NCI-H2107 (cell line): ENCODE measurements at places on chromosomes 7 and 10.

DNA sequence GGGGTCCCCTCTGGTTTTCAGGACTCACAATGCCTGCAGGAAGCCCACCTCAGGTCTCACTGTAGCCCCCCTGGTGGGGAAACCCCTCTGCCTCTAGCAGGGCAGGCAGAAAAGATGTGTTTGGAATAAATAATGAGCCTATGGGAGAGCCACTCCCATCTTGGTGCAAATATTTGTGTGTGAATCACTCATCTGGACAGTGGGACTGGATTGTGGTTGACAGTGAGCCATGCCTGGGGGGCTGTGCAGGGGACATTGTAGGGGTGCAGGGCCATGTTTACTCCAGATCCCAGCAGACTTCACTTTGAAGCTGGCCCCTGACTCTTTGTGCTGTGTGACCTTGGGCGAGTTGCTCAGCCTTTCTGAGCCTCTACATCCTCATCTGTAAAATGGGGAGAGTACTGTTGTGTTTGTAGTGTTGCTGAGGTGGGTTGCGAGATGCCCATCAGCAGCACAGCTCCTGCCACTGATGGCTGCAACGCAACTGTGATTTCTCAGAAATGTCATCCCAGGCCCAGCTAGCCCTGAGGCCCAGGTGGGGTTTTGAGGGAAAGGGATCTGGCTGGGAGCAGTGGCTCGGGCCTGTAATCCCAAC is 20.7 kb downstream of the GTF2IRD1 start:
- no peak for DNase-seq

GRCh38 chr7:13532028-13532753 is 457.3 kb downstream of the ETV1 start:
- no peak for DNase-seq

GRCh38 chr7:79936281-79936983 is 198.2 kb upstream of the GNAI1 start:
- no peak for DNase-seq

GRCh38 chr10:44992070-44992731 is 8.5 kb upstream of the ZNF22 start:
- no peak for DNase-seq

DNA sequence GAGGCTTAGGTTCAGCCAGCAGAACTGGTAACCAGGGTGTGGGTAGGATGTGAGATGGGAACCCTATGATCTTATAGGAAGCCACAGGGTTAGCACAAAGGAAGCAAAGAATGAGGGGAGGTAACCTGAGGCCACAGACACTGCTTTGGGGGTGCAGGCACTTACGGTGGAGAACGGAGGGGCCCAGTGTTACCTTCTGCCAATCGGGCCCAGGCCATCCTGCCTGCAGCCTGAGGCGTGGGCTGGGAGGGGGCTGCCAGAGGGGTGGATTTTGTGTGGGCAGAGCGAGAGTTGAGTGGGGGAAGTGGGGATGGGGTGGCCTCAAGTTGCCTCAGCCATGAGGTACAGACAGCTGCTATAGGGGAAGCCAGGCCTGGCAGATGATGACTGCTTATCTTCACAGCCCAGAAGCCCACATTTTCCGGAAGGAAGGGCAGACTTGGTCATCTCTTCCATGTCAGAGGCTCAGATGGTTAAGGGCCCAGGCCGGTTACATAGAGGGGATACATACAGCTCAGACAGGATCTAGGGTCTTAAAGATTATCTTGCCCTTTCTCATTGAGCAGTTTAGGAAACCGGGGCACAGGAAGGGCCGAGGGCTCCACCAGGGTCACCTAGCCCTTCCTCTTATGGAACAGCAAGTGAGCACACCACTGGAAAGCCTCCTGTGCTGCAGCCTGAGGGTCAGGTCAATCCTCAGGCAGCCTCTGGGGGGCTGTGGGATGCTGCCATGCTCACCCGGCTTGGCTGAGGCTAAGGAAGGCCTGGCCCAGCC is 24.4 kb upstream of the VSIR start:
- DNase-seq: no peak
